ENCODE measurements at places on chromosomes 12 and 14.

GRCh38 chr12:54197431-54197909 lies 8.7 kb upstream of the SMUG1 start:
- DNase-seq: no peak

GRCh38 chr12:107122452-107122958 lies 29.2 kb upstream of the CRY1 start:
- DNase-seq: no peak

DNA sequence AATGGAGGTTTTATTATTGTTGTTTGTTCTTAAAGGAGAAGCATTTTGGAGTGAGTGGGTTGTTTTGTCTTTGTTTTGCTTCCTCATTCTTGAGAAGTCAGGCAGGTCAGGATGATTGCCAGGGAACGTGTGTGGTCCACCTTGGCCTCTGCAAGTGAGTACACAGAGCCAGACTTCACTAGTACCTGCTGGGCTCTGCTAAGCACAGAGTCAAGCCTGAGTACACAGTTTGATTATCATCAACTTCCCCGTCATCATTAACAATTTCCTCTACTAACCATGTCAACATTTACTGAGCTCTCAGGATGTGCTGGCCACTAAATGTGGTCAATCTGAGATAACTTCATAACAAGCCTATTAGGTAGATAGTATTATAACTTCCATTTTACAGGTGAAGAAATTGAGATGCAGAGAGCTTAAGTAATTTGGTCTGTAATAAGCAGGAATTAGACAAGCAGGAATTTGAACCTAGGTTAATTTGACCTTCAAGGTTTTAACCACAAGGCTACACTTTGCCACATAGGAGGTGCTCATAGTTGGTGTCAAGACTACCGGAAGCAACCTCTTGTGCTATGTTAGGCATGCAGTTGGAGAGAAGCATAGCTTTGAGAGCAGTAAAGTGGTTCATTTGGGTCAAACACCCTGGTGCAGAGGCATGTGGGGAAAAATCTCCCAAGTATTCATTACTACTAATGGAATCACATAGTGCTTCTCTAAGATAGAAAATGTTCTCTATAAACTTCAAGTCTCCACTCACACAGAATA lies 178.3 kb downstream of the NUAK1 start:
- DNase-seq: no peak

DNA sequence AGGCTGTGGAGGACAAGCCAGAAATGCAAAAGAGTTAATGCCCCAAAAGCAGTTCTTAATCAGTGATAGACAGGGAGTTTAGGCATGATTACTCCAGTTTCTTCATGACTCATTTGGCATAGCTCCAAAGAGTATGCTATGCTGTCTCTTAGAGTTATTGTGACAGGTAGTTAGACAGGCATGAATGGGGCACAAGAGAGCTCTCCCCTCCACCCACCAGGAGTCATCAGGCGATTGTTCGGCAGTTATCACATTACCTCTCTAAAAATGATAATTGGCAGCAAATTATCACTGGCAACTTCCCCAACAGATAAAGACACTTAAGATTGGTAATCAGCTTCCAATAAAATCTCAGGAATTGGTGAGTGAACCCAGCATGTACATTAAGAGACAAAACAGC lies 320.1 kb downstream of the DAD1 start:
- no peak for DNase-seq

DNA sequence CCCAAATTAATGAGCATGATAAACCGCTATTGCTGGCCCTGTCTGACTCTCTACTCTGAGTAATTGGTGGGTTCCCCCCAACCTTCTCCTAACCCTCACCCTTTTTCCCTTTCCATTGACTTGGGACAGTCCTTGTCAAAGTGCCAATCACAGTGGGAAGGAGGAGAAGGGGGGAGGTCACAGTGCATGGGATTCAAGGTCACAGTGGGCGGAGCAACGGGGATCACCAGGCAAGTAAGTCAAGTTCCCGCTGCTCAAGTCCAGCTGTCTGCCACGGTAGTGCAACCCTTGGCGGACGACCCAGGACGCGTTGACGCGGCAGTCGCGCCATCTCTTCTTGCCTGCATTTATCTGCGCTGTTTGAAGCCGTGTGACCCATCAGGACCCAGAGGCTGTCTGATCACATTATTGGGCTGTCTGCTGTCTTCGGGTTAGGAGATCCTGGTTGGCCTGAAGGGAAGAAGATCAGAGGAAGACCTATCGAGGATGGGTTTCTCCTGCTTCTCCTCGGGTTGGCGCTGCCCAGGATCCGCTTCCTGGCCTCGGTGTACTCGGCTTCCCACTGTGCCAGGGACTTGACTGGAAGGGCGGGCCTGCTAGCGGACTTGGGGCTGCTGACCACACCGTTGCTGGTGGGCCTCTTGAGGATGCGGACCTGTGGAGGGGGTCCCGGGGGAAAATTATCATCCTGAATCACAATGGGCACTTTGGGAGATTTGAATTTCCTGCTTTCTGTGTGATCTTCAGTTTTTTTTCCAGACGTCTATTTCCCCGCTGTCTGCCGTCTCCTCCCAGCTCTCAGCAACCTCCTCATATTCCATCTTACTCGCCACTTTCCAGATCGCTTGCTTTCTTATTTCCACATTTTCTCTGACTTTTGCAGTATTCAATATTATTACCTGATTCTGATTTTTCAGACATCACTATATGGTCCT lies 3.1 kb upstream of the MDM2 start:
- no peak for DNase-seq

- DNase-seq: no peak
Measured at GRCh38 chr14:101066826-101067510, 163.4 kb upstream of the RTL1 start.

- DNase-seq: no peak
Measured at GRCh38 chr14:101077481-101078074, 174.1 kb upstream of the RTL1 start.

DNA sequence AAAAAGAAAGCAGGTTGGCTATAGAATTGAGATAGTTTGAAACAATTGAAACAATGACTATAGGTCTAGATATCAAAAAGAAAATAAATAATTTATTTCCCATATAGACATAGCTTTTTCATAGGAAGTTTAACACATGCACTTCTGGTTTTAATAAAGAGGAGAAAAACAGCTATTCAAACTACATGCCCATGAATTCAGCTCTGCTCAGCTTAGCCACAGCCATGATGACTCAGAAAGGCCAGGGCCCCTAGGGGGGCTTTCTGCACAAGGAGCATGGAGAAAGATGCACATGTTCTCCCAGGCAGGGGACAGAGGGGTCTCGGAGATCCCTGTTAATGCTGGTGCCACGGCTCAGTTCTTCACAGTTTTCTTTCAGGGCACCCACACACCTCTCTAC lies 114.0 kb downstream of the GALC start:
- DNase-seq: no peak

- peak; percentile 43 for DNase-seq
Measured at GRCh38 chr14:90820958-90821357, 4.7 kb upstream of the TTC7B start.

GRCh38 chr12:1977109-1977508 lies 27.1 kb downstream of the DCP1B start:
- DNase-seq: no peak

DNA sequence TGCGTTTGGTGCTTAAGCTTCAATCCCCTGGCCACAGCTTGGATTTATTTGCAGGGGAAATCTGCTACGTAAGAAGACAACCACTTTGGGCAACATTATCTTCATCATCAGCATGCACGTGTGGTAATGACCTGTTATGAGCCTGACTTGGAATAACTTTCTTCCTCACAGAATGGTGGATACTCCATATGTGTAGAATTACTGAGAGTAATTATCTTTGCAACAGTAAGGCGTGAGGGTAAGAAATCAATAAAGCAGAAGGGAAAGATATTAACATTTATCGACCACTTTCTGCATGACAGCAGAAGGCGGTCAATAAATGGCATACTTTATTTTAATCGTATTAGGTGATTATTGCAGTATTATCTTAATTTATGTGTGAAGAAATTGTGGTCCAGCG lies 152.7 kb downstream of the RGS6 start:
- DNase-seq: no peak

DNA sequence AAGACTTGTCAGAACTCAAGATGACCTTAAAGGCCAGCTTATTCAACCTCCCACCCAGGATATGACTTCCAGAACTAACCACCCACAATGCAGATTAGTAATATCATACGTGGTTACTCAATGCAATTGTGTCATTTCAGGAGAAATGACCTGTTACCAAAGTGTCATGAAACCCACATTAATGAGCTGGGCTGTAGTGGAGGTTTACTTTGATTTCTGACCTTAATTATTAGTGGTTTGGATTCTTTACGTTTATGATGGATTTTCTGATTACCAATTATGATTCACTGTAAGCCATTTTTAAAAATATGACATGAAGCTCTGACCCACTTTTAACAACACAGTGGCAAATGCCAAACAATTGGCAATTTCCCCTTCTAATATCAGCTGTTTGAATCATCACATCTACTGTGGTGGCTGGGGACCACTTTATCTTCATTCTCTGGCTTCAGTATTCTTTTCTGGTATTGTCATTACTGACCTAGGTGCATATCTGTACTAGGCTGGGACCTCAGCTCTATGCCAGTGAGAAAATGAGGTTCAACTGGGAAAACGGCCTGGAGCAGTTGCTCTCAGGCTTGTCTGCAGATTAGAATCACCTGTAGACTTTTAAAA lies 223.3 kb downstream of the RGS6 start:
- DNase-seq: no peak

GRCh38 chr12:115584156-115584555 lies 693.3 kb downstream of the MED13L start:
- no peak for DNase-seq

GRCh38 chr12:53645165-53645564 lies 19.0 kb upstream of the ATF7 start:
- DNase-seq: no peak

DNA sequence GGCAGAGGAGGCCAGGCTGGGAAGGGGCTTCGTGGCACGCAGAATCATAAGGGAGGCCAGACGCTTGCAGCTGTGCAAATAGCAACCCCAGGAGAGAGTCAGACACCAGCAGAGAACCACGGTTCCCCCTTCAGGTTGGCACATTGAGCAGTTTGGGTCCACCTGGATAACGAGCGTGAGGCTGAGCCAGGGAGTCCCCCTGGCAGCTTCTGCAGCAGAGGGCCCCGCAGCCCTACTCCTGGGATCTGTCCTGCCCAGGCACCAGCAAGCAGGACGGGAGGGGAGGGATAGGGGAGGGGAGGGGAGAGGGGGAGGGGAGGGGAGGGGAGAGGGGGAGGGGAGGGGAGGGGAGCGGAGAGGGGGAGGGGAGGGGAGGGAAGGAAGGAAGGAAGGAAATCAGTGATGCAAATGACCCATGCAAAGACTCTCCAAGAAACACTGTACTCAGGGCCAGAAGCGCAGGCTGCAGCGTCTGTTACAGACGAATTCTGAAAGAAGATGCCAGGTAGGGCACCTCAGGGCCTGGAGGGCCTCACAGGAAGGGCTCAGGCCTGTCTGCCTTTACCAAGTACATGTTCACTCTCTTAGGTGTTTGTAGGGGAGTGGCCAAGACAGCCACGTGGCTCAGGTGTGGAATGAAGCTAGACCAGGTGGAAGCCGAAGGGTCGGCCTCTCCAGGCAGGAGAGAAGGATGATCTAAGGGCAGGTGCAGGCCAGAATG lies 32.3 kb upstream of the MMP17 start:
- no peak for DNase-seq

- DNase-seq: no peak
Measured at GRCh38 chr12:123512838-123513665, 20.5 kb downstream of the RILPL1 start.

DNA sequence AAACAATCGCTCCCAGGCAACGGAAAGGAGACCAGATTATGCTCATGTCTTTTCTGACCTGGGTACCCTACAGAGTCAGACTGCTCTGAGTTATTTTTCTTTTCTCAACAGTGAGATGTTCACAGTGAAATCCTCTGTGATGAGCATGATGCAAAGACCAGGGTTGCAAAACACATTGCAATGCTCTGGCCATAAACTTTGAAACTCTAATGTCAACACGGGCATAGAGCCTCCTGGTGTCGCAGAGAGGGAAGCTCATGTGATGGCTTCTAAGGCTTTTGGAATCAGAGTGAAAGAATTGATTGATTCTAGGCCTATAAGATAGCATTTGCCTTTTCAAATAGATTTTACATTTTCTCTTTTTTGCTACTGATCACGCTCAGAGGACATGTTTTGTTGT lies 193.4 kb downstream of the RASSF9 start:
- no peak for DNase-seq

- no peak for DNase-seq
Measured at GRCh38 chr14:65168840-65169239, 66.5 kb upstream of the MAX start.

- DNase-seq: no peak
Measured at GRCh38 chr12:12315838-12316237, 34.2 kb downstream of the MANSC1 start.

DNA sequence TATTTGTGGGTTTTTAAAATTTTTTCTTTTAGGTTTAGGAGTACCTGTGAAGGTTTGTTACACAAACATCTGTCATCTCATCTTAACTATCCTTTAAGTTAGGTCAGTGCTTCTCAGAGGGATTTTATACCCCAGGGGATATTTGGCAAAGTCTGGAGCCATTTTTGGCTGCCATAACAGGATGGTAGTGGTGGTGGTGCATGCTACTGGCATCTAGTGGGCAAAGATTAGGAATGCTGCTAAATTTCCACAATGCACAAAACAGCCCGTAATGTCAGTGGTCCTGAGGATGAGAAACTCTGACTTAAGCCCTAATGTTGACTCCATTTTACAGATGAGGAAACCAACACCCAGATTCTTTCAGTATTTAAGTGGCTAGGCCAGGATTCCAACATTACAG lies 85.2 kb upstream of the MYF6 start:
- DNase-seq: no peak

- no peak for DNase-seq
Measured at GRCh38 chr12:60805364-60805763, 1209.5 kb downstream of the SLC16A7 start.

DNA sequence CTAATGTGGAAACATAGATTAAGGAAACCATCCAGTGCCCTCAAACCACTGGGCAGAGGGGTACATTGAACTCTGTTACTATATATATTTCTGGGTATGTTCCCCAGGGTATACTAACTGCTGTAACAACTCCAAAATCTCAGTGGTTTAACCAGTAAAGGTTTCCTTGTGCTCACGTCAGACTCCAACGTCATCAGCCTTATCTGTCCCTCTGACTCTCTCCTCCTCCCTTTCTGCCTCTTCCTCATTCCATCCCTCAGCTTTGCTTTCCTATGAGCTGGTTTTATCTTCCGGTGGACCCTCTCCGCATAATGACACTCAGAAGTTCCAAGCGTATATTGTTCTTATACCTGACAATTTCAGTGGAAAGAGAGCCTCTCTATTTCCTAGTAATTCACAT lies 21.2 kb upstream of the SMCO2 start:
- DNase-seq: no peak

GRCh38 chr12:100234166-100234565 lies 32.7 kb downstream of the DEPDC4 start:
- DNase-seq: no peak

- no peak for DNase-seq
Measured at GRCh38 chr12:39003541-39004155, 98.3 kb upstream of the CPNE8 start.

All from stimulated activated CD8-positive, alpha-beta memory T cell treated with anti-CD3 and anti-CD28 coated beads, Interleukin-4, amount 100 ng/mL, for 4 hours (primary cell).